ENCODE measurements at places on chromosomes 16 and 17. TPM values are rescaled to one million over a fixed set of nuclear protein-coding genes. Genes with fewer than 3 reads are reported as not detected.

GPR179 gene
- total RNA-seq, result 0.05 TPM

GPR139 gene
- not detected for total RNA-seq

PIPOX gene
- 2.1 TPM for total RNA-seq

FBXL16 gene
- total RNA-seq, result 6.1 TPM

GRCh38 chr17:20226814-20227482, 217.8 kb downstream of the SPECC1 start:
- peak; percentile 90 for DNase-seq
- peak overlapping the region; percentile 9 for H3K27ac ChIP-seq
- H3K4me1 ChIP-seq, result peaks cover 26% of the 10 kb centered on the region
- H3K27me3 ChIP-seq, result no peaks in the 10 kb centered on the region
- H3K36me3 ChIP-seq, result no peaks in the 10 kb centered on the region

- H3K4me3 ChIP-seq, result no peak overlapping the region
- H3K27me3 ChIP-seq, result no peaks in the 10 kb centered on the region
- no peak for DNase-seq
- H3K27ac ChIP-seq, result no peak overlapping the region
These were observed 14.4 kb downstream of the MYBBP1A start for GRCh38 chr17:4540687-4541327.

All from activated CD4-positive, alpha-beta T cell treated with anti-CD3 and anti-CD28 coated beads for 36 hours (primary cell).